Adrenal gland (tissue), 19 donors: ENCODE measurements at places on chromosomes 1 and 21. TPM values are rescaled to one million over a fixed set of nuclear protein-coding genes. Genes with fewer than 3 reads are reported as not detected.

Gene SLC45A1
- total RNA-seq: 0.44 TPM

Gene NUF2
- total RNA-seq: 1.5 TPM

Gene SYTL1
- 0.43 TPM for total RNA-seq

Gene RAP1GAP
- total RNA-seq: 409 TPM

Gene OR2T1
- not detected for total RNA-seq

Gene SPSB1
- total RNA-seq: 13.6 TPM

Gene ZNF683
- total RNA-seq: not detected

Gene BRINP2
- total RNA-seq: 24.5 TPM

Gene NKAIN1
- 2.9 TPM for total RNA-seq

Gene SEMA6C
- 6.8 TPM for total RNA-seq

Gene SETDB1
- total RNA-seq: 33.9 TPM

Gene MATN1
- not detected for total RNA-seq

Gene GSTM1
- 150 TPM for total RNA-seq

Gene MYOC
- total RNA-seq: 0.55 TPM

Gene CELA2B
- 1.7 TPM for total RNA-seq

Gene SLC30A10
- total RNA-seq: 5.1 TPM

Gene SEMA4A
- total RNA-seq: 1.2 TPM

Gene MMP23B
- total RNA-seq: 1.6 TPM

Gene S100A7A
- not detected for total RNA-seq

Gene CD34
- 18.8 TPM for total RNA-seq

Gene PADI2
- total RNA-seq: not detected

Gene UBE2U
- total RNA-seq: not detected

Gene CFAP141
- not detected for total RNA-seq

Gene DNAJC28
- 2.7 TPM for total RNA-seq

Gene WNT9A
- 1.6 TPM for total RNA-seq

Gene KRTAP20-1
- total RNA-seq: not detected

Gene B4GALT3
- total RNA-seq: 25.8 TPM

Gene NPHS2
- not detected for total RNA-seq

Gene GBP5
- total RNA-seq: 1.2 TPM

Gene DUSP10
- 3.7 TPM for total RNA-seq

Gene HTR6
- total RNA-seq: not detected

Gene AGO1
- total RNA-seq: 31.7 TPM

Gene ORC1
- total RNA-seq: 0.68 TPM

Gene TGFB2
- total RNA-seq: 1.6 TPM

Gene FLVCR1
- 9.4 TPM for total RNA-seq

Gene CD48
- total RNA-seq: 4.7 TPM

Gene RHCE
- total RNA-seq: 1.3 TPM

Gene LDLRAD1
- total RNA-seq: 0.39 TPM

Gene KCNK2
- 29.7 TPM for total RNA-seq

Gene TRIM58
- total RNA-seq: 0.53 TPM

Gene SELENBP1
- total RNA-seq: 34.0 TPM

Gene NR1I3
- not detected for total RNA-seq

Gene CASQ1
- total RNA-seq: not detected

Gene PLA2G2F
- total RNA-seq: not detected
